ENCODE measurements at places on chromosomes 6 and 20.

DNA sequence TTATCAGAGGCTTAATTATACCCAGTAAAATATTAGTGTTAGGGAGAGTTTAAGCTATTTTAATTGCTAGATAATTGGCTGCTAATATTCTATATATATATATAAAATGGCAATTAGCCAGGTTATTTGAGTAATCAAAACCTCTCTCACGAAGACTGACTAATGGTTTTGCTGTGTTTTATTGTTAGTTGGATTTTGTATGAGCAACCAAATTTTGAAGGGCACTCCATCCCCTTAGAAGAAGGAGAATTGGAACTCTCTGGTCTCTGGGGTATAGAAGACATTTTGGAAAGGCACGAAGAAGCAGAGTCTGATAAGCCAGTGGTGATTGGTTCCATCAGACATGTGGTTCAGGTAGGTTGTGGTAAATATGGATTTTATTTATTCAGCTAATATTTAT lies 102.2 kb downstream of the RTN4IP1 start:
- no peak for DNase-seq

GRCh38 chr20:57158474-57158873 lies 108.0 kb downstream of the BMP7 start:
- no peak for DNase-seq

DNA sequence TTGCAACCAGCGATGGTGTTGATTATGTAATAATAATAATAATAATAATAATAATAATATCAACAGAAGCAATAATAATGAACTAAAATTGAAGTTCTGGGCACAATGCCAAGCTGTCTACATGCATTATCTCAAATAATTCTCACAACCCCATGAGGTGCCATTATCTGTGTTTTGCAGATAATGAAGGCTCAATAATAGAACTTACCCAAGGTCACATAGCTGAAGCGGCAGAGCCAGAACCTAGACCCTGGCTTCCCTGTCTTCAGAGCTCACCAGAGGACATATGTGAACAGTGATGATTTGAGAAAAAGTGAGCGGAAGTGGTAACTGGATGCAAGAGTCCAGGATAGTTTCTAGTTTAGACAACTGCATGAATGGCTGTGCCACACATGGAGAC lies 91.0 kb downstream of the HIVEP1 start:
- no peak for DNase-seq

DNA sequence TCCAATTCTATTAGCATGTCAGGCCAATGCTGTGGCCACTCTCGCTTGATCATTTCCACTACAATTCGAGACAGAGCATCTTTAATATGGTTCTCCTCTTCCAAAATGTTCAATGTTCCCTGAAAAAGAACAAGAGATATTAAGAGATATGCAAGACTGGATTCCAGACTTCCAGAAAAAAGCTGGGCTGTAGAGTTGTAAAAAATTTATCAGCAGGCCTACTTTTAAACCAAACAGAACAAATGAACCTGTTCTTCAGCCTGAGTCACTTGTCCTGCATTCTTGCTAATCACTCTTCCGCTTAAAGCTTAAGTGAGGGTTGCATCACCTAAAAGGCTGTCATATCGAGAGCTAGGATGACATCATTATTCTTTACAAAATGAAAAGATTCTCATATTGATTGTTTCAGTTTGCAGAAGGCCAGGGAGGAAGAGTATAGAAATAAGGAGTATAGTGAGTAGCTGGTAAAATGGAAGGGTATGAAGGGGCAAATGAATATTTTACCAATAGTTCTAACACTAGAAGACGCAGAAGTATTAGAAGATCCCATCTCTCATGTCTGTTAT lies 4.9 kb downstream of the XPO5 start:
- peak; percentile 27 for DNase-seq

DNA sequence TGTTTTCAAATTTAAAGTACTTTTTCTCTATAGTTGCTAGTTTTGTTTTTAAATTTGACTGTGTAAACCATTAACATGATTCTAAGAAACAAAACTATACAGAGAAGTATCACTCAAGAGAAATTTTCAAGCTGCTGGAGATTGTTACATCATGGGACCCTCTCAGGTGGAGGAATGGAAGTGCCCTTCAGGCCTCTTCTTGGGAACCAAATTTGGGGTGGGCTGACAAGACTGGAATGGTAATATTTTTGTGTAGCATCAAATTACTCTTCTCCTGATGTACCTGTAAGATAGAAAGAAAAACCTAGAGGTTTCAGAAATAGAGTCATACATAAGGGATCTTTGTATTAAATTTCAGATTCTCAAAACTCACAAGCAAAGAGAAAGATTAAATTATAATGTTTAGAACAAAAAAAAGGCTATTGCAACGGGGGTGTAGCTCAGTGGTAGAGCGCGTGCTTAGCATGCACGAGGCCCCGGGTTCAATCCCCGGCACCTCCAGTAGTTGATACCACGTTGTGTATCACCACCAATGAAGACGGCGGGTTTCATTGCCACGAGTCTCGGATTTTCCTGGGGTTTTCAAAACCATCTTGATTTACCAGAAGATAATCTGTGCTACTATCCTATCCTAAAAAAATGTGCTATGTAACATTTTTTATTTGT lies 193.7 kb downstream of the GPX5 start:
- DNase-seq = no peak

- DNase-seq = no peak
Measured at GRCh38 chr6:163356324-163356723, 58.2 kb upstream of the QKI start.

Measured in T-helper 2 cell treated with Interferon-gamma antibody and Interleukin-4, amounts not matched to agents 5 μg/mL and 100 μg/mL, for 36 hours (primary cell).